Stimulated activated CD8-positive, alpha-beta memory T cell treated with anti-CD3 and anti-CD28 coated beads, Interleukin-7, amount 100 ng/mL, for 4 hours (primary cell): ENCODE measurements at places on chromosomes 6 and 20.

- DNase-seq: no peak
Measured at GRCh38 chr6:100343316-100344077, 121.2 kb downstream of the SIM1 start.

- DNase-seq: no peak
Measured at GRCh38 chr6:116369964-116370759, 585 bp upstream of the DSE start.

DNA sequence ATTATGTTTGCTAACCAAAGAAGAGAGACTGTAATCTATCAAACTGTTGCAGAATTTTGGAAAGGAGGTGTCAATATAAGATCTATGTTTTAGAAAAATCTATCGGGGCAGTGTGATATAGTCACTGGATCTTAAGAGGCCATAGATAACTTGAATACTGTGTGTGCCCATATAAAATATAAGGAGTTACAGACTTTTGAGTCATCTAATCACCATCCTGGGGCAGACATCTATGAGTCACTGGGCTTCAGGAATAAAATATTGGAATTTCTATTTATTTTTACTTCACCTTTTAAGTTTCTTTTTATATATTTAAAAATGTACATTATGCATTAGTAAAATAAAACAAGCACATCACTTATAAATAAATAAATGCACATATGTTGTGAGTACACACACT, 509.3 kb upstream of the MAN1A1 start:
- DNase-seq: no peak

- no peak for DNase-seq
Measured at GRCh38 chr6:24788031-24788665, 10.6 kb downstream of the ARMH2 start.
